ENCODE measurements at places on chromosomes 6 and 20.

- peak; percentile 57 for DNase-seq
Measured at GRCh38 chr6:31403283-31404060, at the start of gene MICA. MICA (plus strand) TSS chr6:31403595; CDS start chr6:31403633, 38 bp downstream.

DNA sequence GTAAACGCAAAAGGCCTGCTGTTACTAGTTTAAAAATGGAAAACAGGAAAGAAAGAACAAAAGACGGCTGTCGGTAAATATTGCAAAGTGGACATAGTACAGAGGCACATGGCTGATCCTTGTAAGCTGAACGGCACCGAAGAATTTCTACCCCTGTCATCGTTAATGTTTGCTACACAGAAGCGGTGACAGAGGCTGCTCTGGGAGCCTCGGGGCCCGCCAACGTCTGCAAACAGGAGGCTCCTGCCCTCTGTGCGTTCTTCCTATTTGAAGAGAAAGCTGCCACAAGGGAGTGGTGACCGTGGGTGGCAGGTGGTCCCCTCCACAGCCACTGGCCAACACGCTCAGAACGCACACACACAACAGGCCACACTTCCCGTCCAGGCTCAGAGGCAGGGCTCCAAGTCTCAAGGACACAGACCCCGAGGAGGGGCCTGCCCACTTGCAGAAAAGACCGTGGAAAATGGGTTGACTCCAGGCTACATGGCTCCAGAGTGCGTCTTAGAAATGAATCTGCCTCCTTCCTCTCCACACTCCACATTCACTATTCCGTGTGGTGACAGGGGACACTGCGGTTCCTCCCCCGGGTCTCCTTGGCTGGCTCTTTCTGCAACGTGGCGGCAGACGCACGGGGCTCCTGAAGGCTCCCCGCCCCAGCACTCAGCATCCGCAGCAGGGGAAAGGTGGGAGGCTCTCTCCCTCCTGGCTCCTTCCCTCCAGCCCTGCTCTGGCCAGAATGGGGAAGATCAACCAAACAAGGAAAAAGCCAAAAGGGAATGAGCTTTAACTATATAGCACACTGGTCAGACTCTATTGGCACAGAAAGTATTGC is 64.5 kb downstream of the GMPR start:
- DNase-seq: no peak

DNA sequence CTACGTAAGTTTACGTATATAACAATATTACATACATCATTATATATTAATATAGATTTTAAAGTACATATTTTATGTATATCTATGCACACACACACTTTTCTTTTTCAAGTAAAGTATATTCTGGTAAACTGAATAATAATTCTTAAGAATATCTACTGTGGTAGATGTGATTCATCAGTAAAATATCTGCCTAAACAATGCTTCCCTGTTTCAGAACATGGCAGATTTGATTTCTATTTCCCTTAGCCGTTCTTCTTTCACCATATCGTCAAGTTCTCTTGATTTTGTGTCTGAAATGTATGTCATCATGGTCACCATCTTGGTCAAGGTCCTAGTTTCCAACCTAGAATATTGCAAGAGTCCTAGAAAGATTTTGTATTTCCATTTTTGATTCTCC is 195.6 kb downstream of the HDGFL1 start:
- DNase-seq: no peak

GRCh38 chr6:82584194-82584695 is 220.6 kb downstream of the TPBG start:
- no peak for DNase-seq

DNA sequence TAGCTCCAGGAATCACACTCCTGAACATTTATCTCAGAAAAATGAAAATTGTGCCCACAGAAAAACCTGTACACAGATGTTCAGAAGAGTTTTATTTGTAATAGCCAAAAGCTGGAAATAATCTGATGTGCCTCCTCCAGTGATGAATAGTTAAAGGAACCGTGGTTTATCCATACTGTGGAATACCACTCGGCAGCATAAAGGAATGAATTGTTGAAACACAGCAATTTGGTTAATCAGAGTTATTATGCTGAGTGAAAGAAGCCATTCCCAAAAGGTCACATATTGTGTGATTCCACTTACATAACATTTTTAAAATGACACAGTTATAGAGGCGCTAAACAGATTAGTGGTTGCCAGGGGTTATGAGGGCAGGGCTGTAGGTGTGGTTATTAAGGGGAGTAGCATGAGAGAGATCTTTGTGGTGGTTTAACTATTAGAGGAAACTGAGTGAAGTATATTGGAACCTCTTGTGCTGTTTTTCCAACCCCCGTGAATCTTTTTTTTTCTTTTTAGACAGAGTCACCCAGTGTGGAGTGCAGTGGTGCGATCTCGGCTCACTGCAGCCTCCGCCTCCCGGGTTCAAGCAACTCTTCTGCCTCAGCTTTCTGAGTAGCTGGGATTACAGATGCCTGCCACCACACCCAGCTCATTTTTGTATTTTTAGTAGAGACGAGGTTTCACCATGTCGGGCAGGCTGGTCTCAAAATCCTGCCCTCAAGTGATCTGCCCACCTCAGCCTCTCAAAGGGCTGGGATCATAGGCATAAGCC is 26.2 kb downstream of the PSMF1 start:
- peak; percentile 47 for DNase-seq

Data from hematopoietic multipotent progenitor cell treated with erythropoietin and hydrocortisone succinate and interleukin-3 and kit ligand, for 17 days (in vitro differentiated cells).